ENCODE measurements at places on chromosomes 3 and 15. TPM values are rescaled to one million over a fixed set of nuclear protein-coding genes. Genes with fewer than 3 reads are reported as not detected.

Gene PLA2G4D
- not detected for total RNA-seq

DNA sequence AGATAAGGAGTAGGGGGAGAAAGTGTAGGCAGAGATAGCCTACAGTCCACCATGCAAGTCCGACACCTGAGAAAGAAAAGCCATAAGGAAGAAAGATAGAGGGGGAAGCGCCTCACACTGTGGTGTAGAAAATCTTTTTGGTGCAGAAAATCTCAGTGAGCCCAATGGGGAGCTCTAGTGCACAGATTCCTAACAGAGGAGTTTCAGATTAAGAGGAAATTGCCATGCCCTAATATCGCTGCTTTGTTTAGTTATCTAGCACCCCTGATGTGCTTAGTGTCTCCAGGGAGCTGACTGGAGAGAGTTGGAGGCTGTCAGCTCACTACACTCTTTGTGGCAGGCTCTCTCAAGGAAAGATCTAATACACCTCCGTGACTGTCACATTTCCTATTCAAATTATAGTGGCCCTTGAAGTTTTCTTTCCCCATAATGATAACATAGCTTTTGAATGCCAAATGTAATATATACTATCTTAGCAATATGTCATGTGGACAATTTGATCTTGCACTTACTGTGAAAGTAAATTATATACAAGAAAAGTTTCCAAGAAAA lies 33.7 kb downstream of the CGGBP1 start:
- no peak for DNase-seq

- DNase-seq: no peak
Observed at GRCh38 chr3:177547711-177548350, 350.5 kb upstream of the TBL1XR1 start.

Gene ZPLD1
- not detected for total RNA-seq

DNA sequence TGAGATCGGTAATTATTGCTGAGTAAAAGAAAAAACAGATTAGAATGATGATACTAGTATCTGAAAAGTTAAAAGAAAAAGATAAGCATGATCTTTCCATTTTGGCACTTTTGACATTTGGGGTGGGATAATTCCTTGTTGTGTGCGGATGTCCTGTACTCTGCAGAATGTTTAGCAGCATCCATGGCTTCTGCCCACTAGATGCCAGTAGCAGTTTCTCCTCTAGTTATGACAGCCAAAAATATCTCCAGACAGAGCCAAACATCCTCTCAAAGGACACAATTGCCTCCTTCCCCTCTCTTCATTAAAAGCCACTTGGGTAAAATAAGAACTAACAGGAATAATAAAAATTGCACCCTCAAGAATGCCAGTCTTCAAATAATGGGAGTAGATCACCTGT lies 468.8 kb upstream of the GRM7 start:
- no peak for DNase-seq

DNA sequence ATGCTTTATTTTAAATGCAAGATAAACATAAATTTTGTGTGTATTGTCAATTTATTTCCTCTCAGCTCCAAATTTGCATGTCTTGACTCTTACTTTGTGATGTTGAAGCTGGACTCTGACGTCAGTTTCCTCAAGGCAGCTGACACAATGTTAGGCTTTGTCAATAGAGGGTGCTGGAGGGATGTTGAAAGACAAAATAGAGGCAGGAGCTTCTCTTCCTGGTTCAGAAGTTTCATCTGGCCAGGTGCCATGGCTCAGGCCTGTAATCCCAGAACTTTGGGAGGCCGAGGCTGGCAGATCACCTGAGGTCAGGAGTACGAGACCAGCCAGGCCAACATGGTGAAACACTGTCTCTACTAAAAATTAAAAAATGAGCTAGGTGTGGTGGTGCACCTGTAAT lies 408.6 kb downstream of the GBE1 start:
- no peak for DNase-seq

GRCh38 chr15:92533298-92533697 lies 122.3 kb downstream of the FAM174B start:
- DNase-seq: no peak

Gene NR2E3
- 0.24 TPM for total RNA-seq

- DNase-seq: no peak
Observed at GRCh38 chr3:45712434-45713110, 23.4 kb downstream of the SACM1L start.

Gene GATA2
- total RNA-seq: 6.5 TPM

DNA sequence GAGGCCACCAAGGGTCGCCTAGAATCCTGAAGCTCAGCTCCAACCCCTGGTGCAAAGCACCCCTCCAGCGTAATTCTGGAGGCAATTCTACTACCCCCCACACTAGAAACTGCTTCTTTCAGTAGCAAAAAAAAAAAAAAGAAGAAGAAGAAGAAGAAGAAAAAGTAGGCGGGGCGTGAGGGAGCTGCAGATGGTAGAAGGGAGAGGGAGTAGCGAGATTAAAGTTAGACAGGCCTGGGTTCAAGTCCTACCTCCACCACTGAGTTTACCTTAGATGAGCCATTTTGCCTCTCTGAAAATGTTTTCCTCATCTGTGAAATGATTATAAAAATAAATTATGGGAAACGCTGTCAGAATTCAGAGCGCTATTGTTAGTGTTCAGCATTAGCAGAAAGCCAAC lies 913 bp downstream of the FAM174B start:
- no peak for DNase-seq

GRCh38 chr15:90435652-90436337 lies 47.8 kb downstream of the IQGAP1 start:
- DNase-seq: no peak

Gene ISL2
- total RNA-seq: not detected

Gene SIDT1
- total RNA-seq: 4.0 TPM

Gene IQCF5
- total RNA-seq: not detected

Gene MAP6D1
- 1.9 TPM for total RNA-seq

Gene LRTM1
- not detected for total RNA-seq

DNA sequence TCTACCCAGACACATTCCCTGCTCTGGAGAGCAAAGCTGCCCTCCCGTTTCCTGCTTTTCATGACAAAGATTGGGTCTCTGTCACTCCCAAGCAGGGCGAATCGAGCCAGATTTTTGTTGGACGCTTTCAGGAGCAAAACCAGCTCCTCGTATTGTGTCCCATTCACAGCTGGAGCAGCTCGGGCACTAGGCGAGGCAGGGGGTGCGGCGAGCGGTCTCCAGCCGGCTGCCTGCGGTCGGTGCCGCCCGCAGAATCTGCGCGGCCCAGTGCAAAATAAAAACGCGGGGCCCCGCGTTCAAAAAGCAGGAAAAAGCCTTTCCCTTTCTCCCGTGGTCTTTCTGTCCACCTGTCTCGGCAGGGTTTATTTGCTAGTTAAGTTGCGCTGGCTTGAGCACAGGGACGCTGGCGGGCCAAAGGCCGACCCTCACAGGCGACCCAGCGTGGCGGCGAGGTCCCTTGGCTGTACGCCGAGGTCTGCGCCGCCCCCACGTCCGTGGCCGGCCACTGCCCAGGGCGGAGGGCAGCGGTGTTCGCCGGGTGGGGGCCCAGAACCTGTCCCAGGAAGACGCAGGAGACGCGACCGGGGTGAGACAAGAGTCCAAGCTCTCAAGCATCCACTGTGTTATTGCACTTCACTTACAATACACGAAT lies 71.2 kb downstream of the CYP19A1 start:
- DNase-seq: peak; percentile 19

- peak; percentile 10 for DNase-seq
Observed at GRCh38 chr15:67148196-67148701, 82.8 kb downstream of the SMAD3 start.

- no peak for DNase-seq
Observed at GRCh38 chr3:177810162-177810623, 612.9 kb upstream of the TBL1XR1 start.

DNA sequence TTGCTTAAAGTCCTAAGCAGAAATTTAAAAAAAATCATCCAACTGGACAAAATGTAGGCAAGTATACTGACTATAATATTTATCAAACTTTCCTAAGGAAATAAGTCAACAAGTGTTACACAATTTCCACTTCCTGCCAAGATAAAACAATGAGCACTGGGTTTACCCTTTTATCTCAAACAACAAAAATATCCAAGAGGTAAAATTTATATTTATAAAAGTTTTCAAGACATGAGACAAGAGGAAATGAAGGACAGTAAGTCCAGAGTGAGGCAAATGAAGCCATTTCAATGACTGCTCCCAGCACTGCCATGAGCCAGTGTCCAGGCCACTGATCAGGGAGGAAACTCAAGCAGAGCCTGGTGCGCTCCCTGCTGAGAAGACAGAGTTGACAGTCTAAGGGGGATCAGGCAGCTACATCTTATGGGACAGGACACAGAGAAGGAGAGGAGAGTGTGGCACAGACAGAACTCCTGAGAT lies 439.4 kb downstream of the RAP2B start:
- no peak for DNase-seq

DNA sequence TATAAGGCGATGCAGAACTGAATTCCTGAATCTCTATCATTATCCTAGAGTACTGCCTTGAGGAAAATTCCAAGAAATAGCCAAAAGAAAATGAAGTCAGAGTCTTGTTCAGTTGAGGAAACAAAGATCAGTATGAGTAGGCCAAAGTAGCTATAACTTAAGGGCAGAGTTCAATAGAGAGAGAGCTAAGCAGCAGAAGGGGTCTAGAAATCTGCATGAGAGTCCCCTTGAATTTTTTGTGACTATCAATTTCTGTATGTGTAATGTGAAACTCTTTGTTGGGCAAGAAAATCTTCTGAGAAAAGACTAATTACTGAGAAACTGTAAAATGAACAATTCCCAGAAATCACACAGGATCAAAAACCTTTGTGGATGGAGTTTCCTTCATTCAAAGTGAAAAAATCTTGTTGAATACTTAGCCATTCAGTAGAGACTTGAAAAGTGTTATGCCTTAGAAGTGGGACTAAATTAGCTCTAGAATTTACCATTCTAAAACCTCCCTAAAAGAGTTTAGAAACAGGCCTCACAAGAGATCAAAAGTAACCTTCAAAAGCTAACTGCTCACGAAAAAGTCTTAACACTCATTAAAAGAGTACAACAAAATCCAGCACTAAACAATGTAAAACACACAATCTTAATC lies 43.1 kb upstream of the FNDC3B start:
- DNase-seq: no peak

DNA sequence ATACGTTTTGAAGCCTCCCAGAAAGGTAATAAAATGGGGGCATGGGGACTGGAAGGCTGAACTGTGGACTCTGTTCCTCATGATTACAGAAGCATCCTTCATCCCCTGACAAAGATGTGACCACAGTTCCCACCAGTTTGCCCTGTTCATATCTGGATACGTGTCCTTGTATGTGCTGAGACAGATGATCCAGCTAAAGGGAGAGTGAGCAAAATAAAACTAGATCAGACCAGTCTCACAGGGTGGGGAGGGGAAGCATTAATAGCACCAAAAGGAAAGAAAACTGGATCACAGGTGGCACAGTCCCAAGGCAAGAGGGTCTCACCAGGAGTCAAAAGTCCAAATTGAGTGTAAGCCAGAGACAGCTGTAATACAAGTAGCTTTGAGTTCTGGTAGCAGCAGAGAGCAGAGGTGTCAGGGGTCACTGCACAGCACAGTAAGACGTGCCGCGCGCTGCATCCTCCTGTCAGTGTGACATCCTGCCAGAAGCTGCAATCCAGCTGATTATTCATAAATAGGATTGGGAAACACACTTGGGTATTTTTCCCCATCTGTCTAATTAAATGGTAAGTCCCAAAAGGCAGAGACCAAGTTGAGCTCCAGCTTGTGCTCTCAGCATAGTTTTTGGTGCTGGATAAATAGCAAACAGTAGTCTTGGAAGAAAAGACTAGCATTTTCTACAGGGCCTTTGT lies 560.0 kb upstream of the CFAP20DC start:
- no peak for DNase-seq

DNA sequence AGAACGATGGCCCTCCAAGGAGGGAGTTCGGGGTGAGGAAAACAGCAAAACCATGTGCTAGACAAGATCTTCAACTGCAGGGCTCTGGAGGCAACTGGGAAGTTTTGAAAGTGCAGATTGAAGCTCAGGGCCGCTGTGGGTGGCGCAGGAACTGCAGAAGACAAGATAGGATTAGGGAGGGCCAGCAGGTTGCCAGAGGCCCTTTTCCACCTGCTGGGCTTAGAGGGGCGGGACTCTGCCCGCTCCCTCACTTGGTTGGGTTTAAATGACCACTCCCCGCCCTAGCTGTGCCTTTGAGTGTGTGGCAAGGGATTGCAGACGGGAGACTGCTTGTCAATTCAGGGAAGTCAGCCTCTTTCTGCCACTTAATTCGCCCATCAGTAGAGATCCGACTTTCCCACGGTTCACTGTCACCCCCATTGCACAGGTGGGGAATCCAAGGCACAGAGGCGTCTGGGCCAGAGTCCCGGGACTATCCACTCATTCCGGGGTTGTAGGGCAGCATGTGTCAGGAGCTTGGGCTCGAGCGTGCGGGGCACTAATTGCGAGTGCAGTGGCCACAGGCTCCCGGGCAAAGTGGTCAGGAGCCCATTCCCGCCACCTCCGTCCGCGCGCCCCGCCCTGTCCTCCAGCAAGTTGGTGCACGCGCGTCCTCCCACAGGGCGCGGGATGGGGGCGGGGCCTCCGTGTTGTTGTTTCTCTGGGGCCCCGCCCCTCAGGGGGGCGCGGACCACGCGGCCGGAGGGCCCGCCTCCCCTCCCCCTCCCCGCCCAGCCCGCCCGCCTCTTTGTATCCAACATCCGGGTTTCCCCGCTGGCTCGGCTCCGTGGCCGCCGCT lies at the start of gene ACVR2B:
Gene ACVR2B (plus strand): TSS at position 816 of the 838 bp plus-strand sequence. CDS start 433 bp downstream, outside the sequence.
- peak; percentile 95 for DNase-seq

- no peak for DNase-seq
Observed at GRCh38 chr3:65402597-65402996, 636.1 kb downstream of the MAGI1 start.

- no peak for DNase-seq
Observed at GRCh38 chr3:187926620-187927019, 181.4 kb upstream of the BCL6 start.

DNA sequence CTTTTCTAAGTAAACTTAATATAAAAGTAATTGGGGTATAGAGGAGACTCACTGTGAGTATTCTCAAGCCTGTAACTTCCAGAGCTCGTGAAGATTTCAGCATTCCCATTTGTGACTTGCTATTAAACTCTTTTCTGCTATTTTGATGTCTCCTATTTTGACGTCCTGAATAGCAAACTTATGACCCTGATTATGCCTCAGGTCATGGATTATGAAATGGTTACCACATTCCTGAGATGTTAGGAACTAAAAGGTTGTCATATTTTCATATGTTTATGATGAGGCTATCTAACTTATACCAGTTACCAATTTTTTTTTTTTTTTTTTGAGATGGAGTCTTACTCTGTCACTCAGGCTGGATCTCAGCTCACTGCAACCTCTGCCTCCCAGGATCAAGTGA lies 105.5 kb downstream of the ATG7 start:
- DNase-seq: no peak

DNA sequence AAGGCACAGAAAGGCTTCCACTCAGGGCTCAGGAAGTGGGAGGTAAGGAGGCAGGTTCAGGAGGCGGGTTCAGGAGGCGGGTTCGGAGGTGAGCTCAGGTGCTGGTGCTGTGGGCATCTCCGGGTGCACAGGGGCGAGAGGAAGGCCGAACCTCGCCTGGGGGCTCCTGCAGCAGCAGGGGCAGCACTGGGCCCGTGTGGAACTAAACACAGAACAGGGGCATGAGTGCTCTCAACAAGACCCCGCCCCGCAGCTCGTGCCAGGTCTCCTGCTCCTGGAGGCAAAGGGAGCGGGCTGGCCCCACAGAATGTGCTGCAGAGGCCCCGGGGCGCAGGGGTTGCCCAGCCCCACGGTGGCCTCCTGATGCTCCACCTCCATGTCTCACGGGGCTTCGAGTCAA lies 13.7 kb downstream of the ZDHHC19 start:
- DNase-seq: no peak

Gene TFRC
- 217 TPM for total RNA-seq
